ENCODE measurements at places on chromosomes 13 and 19.

DNA sequence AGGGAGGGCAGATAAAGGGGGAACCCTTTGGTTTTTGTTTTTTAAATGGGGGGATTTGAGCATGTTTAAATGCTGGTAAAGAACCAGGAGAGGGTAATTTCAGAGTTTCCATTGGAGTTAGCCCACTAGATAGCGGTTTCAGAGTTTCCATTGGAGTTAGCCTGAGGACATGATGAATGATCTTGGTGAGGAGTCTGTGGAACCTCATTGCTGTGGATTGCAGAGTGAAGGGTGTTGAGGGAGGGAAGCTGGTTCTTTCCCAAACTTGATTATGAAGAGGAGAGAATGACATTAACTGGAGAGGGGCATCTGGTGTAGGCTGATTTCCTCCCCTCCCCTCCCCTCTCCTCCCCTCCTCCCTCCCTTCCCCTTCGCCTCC lies 5.0 kb downstream of the WASF3 start:
- peak; percentile 54 for DNase-seq

DNA sequence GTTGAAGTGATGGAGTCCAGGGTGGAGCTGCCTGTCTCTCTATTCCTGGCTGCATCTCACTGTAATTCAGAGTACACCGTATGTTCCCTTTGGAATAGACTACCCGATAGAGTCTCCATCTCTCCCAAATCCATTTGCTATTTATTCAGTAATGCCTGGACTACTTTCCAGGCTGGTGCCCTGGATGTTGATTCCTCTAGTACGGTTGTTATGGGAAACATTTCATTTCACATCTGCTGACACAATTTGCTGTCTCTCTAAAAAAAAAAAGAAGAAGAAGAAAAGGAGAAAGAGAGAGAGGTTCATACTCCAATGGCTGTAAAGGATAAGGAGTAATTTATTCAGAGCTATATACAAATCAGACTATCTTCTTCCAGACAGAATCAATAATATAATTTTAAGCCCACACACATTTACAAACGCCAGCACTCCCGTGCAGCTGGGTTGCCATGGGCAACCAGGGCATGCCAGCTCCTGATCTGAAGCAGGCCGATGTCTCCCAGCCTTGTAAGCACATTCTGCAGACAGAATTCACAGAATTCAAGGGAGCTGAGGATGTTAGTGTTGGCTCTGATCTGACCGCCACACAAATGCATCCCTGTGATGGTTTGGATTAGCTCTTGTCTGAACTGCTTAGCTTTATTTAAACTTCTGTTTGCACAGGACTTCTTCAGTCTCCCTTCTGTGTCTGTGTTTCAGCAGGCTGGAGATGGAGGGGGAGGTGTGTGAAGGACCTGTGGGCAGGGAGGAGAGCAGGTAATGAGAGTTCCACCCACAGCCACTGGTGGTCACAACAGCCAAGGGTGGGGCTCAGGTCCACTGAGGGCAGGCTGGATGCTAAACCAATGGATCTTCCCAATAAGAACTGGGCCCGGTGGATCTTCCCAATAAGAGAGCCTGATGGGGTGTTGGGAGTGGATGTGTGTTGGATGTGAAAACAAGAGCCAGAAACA lies 66.0 kb downstream of the TEX26 start:
- DNase-seq: peak; percentile 75

DNA sequence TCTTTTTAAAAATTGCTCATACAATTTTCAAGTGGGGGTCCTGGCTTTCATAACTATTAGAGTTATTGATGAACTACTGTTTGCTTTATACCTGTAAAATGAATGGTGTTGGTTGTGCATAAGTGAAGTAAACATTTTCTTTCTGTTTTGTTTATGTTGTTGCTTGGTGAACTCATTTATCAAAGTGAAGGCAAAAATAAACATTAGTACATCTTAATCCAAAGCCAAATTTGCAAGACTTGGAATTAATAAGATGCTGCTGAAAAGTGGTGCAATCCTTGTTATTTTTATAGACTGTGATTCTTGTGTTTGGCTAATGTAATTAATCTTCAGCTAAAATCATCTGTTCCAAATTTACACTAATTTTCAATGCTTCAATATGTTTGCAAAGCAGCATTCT lies 24.4 kb upstream of the DCT start:
- DNase-seq: no peak

DNA sequence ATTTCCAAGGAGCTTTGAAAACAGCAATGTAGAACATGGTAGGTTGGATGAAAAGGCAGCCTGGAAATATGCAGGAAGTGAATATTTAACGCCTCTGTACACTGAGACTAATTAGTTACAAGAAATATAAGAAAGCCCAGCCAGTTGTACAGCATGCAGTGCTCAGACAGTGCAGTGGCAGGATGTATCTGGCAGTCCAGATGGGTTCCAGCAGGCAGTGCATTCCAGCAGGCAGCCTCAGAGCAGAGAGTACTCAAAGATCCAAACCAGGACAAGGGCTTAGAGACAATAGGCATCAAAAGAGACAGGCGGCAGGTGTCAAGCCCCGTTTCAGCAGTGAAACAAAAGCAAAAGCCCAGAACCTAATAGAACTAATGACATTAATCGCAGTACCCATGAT lies 2776.3 kb downstream of the PCDH9 start:
- DNase-seq: peak; percentile 31
